Hematopoietic multipotent progenitor cell treated with erythropoietin and hydrocortisone succinate and interleukin-3 and kit ligand, for 8 days (in vitro differentiated cells): ENCODE measurements at places on chromosomes 7 and 10.

- DNase-seq, result no peak
These were observed 808 bp downstream of the C10orf71 start for GRCh38 chr10:49299816-49300139.

GRCh38 chr7:5526100-5526905 lies 102.7 kb upstream of the TNRC18 start:
- DNase-seq, result peak; percentile 60

GRCh38 chr7:70634071-70634470 lies 497.9 kb upstream of the GALNT17 start:
- DNase-seq, result no peak

DNA sequence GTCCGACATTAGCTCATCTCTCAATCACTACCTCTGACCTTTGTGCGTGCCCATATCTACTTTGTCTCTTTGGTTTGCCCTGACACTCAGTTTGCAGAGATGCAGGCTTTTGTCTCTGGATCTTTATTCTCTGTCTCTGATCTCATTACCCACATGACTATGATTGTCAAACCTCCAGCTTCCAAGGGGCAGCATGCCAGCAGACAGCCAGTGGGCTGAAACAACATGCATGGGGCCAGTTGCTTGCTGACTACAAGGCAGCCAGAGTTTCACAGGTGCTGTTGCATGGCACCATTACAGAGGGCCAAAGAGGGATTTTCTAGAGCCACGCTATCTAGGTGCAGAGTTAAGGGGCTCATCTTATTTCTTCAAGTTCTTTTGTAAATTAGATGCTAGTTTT lies 146.2 kb downstream of the SPAG6 start:
- no peak for DNase-seq

DNA sequence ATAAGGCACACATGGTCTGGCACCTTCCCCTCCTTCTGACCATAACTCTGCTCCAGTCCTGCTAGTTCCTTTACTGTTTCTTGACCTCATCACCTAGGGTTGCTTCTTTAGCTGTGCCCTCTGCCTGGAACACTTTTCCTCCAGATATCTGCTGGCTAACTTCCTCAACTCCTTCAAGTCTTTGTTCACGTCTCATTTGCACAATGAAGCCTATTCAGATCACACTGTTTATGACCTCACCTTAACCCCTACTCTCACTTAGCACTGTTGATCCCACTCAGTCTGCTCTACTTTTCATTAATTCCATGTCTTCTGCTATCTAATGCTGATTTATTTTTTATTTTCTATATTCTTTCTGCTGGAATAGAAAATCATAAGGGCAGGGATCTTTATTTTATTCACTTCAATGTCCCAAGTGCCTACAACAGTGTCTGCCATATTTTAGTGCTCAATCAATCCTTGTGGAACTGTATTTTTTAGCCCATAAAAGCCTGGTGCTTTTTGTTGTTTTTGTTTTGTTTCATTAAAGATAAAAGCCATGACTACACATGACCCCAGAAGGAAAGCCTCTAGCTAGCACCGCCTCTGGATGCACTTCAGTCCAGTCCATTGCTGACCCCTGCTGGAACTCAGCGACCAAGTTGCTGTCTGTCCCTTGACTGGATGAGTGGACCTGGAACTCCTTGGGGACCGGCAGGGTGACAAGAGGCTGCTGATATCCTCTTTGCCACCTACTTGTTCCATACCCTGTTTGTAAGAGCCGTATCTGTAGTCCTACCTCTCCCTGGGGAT lies 12.3 kb downstream of the KLF14 start:
- peak; percentile 57 for DNase-seq

GRCh38 chr7:33471636-33472242 lies 342.4 kb downstream of the BBS9 start:
- no peak for DNase-seq

DNA sequence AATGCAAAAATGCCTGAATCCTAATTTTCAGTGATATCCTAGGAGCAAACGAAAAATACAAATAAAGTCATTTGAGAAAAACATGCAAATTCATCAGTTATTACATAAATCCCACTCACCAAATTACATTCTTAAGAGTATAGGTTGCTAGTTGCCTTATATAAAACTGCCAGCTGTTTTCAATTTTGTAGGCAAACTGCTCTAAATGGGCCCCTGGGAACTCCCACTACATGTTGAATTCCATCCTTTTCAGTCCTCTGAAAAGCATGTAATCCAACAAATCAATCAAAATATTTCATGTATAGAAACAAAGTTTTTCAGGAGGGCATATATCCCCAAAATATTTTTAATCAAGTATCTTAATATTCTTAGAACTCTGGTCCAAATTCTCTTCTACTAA lies 2.1 kb upstream of the JMJD1C start:
- DNase-seq, result no peak

GRCh38 chr7:5435291-5436002 lies 11.8 kb upstream of the TNRC18 start:
- no peak for DNase-seq

DNA sequence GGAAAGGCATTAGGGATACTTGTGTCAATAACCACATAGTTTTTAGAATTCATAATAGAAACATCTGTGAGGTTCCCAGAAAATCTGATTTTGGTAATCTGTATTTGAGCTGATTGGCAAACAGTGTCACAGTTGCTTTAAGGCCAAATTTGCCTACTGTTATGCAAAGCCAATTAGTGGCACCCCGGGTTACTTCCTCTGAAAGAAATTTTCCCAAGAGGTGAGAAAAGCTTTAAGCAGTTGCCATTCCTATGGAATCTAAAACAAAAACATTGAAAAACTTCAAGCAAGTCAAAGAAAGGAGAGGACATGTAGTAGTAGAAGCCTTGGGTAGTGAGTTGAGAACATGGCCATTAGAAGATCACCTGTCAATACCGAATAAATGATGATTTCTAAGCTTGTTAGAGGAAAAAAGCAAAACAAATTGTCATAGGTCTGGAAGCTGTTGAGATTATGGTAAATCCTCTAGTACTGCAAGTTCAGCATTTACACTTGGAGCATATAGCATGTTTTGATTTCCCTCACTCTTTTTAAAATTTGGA lies 176.8 kb downstream of the TWIST1 start:
- DNase-seq, result no peak

- no peak for DNase-seq
These were observed 7.0 kb downstream of the PSD start for GRCh38 chr10:102411341-102412255.

DNA sequence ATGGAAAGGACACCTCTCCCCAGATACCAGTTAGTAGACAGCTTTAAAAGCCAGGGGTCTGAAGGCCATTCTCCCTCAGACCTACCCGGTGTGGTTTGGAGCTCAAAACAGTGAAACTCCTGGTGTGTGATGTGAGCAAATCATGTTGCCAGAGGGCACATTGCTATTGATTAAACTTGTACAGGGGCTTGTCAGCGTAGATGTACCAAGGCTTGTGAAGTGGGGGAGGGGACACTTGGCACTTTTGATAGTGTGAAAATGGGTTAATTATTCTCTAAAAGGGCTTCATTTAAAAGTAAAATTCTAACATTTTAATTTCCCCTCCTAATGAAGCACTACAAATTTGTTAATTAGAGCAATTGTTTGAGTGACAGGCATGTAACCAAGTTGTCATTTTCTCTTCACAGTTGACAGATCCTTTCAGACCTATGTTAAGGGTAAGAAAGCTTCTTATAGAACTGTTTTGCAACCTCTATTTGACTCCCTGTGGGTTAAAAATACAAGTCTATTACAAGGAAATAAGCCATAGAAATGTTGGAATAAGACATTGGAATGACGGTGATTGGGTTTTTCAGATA lies 356.9 kb upstream of the GALNT17 start:
- no peak for DNase-seq

GRCh38 chr7:75881436-75882095 lies 2.7 kb downstream of the RHBDD2 start:
- no peak for DNase-seq

GRCh38 chr10:23053036-23053435 lies 42.3 kb upstream of the MSRB2 start:
- no peak for DNase-seq

GRCh38 chr7:29980151-29980550 lies 9.4 kb downstream of the SCRN1 start:
- DNase-seq, result no peak
